ENCODE measurements at places on chromosomes 1 and 21.

DNA sequence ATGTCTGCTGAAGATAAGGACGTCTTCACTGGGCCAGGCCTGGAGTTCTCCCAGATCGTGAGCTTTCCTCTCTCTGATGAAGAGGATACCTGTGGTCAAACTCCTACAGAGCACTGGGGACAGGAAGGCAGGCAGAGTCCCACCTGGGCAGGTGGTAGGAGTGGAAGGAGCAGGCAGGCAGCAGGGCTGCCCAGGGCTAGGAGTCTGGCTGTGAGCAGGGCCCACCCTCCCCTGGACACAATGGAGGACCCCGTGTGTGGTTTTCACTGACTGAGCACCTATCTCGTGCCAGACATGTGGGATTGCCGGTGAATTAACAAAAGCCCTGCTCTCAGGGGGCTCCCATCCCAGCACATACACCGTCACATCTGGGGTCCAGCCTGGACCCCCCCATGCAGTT lies 4.9 kb upstream of the SAMD11 start:
- H3K27me3 ChIP-seq = peaks cover 91% of the 10 kb centered on the region
- peaks cover 2% of the 10 kb centered on the region for H3K36me3 ChIP-seq
- DNase-seq = no peak
- H3K4me3 ChIP-seq = no peak overlapping the region

DNA sequence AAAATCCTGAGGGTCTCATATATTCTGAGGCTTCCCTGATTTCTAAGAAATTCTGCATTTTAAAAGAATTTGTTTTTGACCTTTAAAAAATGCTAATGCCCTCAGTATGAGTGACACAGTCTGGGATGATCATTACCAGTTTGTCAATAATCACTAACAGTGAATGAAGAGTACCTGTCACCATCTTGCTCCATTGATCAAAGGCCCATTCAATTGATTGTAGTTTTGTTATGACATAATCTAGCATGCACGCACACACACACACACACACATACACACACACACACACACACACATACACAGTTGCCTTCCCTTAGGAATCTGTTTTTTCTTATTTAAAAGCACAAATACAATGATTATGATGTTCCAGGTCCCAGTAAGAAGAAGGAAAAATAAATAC lies 250.4 kb downstream of the NFIA start:
- H3K36me3 ChIP-seq = no peaks in the 10 kb centered on the region
- no peak for DNase-seq
- H3K27ac ChIP-seq = no peak overlapping the region
- H3K4me3 ChIP-seq = no peak overlapping the region
- H3K4me1 ChIP-seq = peaks cover 8% of the 10 kb centered on the region

DNA sequence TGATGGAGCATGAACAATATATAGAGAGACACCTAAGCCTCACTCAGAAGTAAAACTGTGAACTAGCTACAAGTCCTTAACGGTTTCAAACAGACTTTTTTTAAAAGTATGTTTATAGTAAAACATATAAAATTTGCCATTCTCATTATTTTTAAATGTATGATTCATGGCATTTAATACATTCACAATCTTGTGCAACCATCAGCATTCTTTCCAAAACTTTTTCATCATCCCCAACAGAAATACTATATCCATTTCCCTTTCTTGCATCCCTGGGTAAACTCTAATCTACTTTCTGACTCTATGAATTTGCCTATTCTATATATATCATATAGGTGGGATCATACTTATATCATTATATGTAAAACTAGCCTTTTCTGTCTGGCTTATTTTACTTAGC lies 25.5 kb downstream of the EVI5 start:
- no peak for DNase-seq
- H3K4me1 ChIP-seq = no peaks in the 10 kb centered on the region
- H3K4me3 ChIP-seq = no peak overlapping the region
- H3K36me3 ChIP-seq = no peaks in the 10 kb centered on the region

- no peaks in the 10 kb centered on the region for H3K36me3 ChIP-seq
- H3K27ac ChIP-seq = no peak overlapping the region
- H3K27me3 ChIP-seq = no peaks in the 10 kb centered on the region
These were observed 16.4 kb downstream of the TNNT2 start for GRCh38 chr1:201360901-201361651.

GRCh38 chr1:44138239-44138638 lies 3.2 kb downstream of the KLF18 start:
- H3K4me1 ChIP-seq = no peaks in the 10 kb centered on the region
- no peaks in the 10 kb centered on the region for H3K27me3 ChIP-seq

- H3K4me1 ChIP-seq = no peaks in the 10 kb centered on the region
- no peaks in the 10 kb centered on the region for H3K27me3 ChIP-seq
- no peak overlapping the region for H3K27ac ChIP-seq
- H3K36me3 ChIP-seq = peaks cover 4% of the 10 kb centered on the region
- no peak for DNase-seq
- H3K4me3 ChIP-seq = no peak overlapping the region
These were observed 10.5 kb downstream of the FOXJ3 start for GRCh38 chr1:42324398-42325013.

DNA sequence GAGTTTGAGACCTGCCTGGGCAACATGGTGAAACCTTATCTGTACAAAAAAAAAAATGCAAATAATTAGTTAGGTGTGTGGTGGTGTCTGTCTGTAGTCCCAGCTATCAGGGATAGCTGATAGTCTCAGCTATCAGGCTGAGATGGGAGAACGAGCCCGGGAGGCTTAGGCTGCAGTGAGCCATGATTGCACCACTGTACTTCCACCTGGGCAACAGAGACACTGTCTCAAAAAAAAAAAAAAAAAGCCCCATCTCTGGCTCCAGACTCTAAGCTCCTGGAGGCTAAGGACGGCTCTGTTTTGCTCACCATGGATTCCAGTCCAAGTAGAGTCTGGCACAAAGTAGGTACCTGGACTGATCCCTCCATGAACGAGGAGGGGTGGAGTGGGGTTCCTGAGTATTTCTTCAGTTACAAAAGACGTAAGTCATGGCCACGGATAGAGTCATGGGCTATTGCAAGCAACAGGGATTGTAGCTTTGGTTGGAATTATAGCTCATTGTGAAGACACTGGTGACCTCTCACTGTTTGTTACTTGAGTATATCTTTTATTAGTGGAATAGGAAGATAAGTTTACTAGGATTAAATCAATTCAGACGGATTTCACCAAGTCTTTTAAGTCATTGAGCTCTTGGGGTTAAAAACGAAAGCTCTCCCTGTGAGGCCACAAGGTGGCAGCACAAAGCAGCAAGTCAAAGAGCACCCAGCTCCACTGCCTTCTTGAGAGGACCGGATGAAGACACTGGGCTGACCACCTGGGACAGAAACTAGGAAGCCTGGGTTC lies 35.6 kb upstream of the TMEM61 start:
- H3K4me1 ChIP-seq = peaks cover 4% of the 10 kb centered on the region
- H3K27me3 ChIP-seq = no peaks in the 10 kb centered on the region
- no peak overlapping the region for H3K27ac ChIP-seq

- no peak overlapping the region for H3K27ac ChIP-seq
- no peak overlapping the region for H3K4me3 ChIP-seq
- no peaks in the 10 kb centered on the region for H3K27me3 ChIP-seq
- H3K4me1 ChIP-seq = no peaks in the 10 kb centered on the region
- DNase-seq = no peak
These were observed 20.9 kb downstream of the SLAMF1 start for GRCh38 chr1:160625725-160626498.

GRCh38 chr1:156248323-156248683 lies 447 bp upstream of the PAQR6 start:
- peaks cover 34% of the 10 kb centered on the region for H3K36me3 ChIP-seq
- DNase-seq = no peak
- no peaks in the 10 kb centered on the region for H3K27me3 ChIP-seq
- H3K27ac ChIP-seq = peak overlapping the region; percentile 79

- H3K36me3 ChIP-seq = no peaks in the 10 kb centered on the region
- no peak overlapping the region for H3K4me3 ChIP-seq
- no peaks in the 10 kb centered on the region for H3K4me1 ChIP-seq
- no peak overlapping the region for H3K27ac ChIP-seq
- H3K27me3 ChIP-seq = no peaks in the 10 kb centered on the region
- peak; percentile 31 for DNase-seq
These were observed 31.3 kb downstream of the SMAP2 start for GRCh38 chr1:40404670-40405462.

DNA sequence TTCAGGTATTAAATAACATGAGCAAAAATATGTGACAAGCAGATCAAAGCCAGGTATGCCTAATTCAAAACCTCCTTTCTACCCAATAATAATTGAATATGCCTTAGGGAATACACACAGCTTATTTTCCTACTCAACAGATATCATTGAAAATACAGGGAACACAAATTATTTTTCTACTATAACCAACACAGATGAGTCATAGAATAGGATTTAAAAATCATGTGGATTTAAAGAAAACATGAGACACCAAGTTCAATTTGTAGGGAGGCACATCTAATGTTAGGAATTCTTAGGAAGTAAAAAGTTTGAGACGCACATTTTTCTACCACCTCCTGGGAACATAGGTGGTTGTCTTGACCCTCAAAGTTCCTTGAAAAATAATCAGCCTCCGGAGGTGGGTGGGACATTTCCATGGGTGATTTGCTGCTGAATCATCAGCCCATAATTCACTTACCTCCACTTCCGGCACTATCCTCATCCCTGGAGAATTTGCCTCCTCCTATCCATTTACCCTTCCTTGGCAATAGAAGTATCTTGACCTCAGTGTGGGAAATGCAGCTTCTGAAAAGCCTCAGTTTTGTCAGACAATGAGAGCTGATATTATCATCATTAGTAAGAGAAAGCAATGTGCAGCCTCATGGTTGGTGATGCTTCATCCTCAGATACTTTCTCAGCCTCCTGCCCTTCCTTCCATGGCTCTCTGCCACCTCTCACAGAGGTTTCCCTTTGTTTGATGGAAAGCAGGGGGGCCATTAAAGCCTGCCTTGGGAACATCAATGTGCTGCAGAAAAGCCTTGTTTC lies 33.5 kb upstream of the RGS4 start:
- no peaks in the 10 kb centered on the region for H3K4me1 ChIP-seq
- H3K4me3 ChIP-seq = no peak overlapping the region
- H3K36me3 ChIP-seq = no peaks in the 10 kb centered on the region
- H3K27me3 ChIP-seq = no peaks in the 10 kb centered on the region
- no peak overlapping the region for H3K27ac ChIP-seq

- DNase-seq = peak; percentile 53
- no peak overlapping the region for H3K4me3 ChIP-seq
- peaks cover 2% of the 10 kb centered on the region for H3K27me3 ChIP-seq
- peaks cover 9% of the 10 kb centered on the region for H3K4me1 ChIP-seq
These were observed 21.8 kb downstream of the MMEL1 start for GRCh38 chr1:2611031-2611501.

DNA sequence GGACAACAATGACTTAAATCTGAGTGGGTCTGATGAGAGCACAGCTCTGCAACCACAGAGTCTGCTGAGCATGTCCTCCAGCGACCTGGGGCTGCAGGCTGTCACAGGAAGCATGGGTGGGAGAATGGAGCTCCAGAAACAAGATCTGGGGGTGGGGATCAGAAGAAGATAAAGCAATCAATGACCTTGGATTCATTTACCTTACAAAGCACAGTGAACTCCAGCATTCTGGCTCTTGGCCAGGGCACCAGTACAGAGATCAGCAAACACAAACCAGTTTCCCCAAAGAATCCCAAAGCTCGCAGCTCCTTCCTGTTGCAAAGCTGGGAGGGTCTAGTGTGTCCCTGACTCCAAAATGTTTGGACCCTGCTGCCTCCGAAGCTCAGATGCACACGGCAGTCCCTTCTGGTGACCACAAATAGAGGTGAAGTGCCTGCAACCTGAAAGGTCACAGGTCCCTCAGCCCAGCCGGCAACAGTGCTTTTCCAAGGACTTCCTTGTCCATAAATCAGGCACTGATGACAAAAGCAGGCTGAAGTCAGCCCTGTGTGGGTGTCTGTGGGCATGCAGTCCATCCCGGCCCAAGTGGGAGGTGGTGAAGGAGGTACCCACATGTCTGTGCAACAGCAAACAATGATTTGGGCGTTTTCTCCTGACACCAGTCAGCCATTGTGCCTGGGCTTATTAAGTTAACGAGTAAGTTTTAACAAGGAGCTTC lies 76.1 kb downstream of the SH3BGR start:
- no peaks in the 10 kb centered on the region for H3K36me3 ChIP-seq
- no peak for DNase-seq
- peak overlapping the region; percentile 19 for H3K27ac ChIP-seq
- no peaks in the 10 kb centered on the region for H3K27me3 ChIP-seq
- H3K4me3 ChIP-seq = no peak overlapping the region

GRCh38 chr21:25925064-25925800 lies 190.5 kb downstream of the GABPA start:
- H3K4me3 ChIP-seq = no peak overlapping the region
- DNase-seq = no peak
- no peaks in the 10 kb centered on the region for H3K27me3 ChIP-seq
- H3K4me1 ChIP-seq = no peaks in the 10 kb centered on the region
- no peak overlapping the region for H3K27ac ChIP-seq
- H3K36me3 ChIP-seq = peaks cover 6% of the 10 kb centered on the region

- no peak overlapping the region for H3K4me3 ChIP-seq
- H3K36me3 ChIP-seq = no peaks in the 10 kb centered on the region
- DNase-seq = no peak
- no peak overlapping the region for H3K27ac ChIP-seq
- no peaks in the 10 kb centered on the region for H3K27me3 ChIP-seq
- H3K4me1 ChIP-seq = peaks cover 22% of the 10 kb centered on the region
These were observed 26.0 kb upstream of the PLEKHG5 start for GRCh38 chr1:6517435-6517851.

GRCh38 chr21:36325373-36326010 lies 5.5 kb downstream of the MORC3 start:
- DNase-seq = no peak
- H3K27me3 ChIP-seq = no peaks in the 10 kb centered on the region
- H3K27ac ChIP-seq = no peak overlapping the region
- H3K4me1 ChIP-seq = peaks cover 4% of the 10 kb centered on the region
- H3K36me3 ChIP-seq = no peaks in the 10 kb centered on the region

GRCh38 chr1:193183019-193183627 lies 3.3 kb downstream of the B3GALT2 start:
- no peaks in the 10 kb centered on the region for H3K36me3 ChIP-seq
- H3K27me3 ChIP-seq = no peaks in the 10 kb centered on the region
- H3K27ac ChIP-seq = no peak overlapping the region
- H3K4me1 ChIP-seq = peaks cover 4% of the 10 kb centered on the region
- DNase-seq = peak; percentile 37
- no peak overlapping the region for H3K4me3 ChIP-seq

GRCh38 chr1:28840928-28841544 lies 29.1 kb downstream of the OPRD1 start:
- H3K4me1 ChIP-seq = no peaks in the 10 kb centered on the region
- no peak overlapping the region for H3K4me3 ChIP-seq
- H3K27me3 ChIP-seq = no peaks in the 10 kb centered on the region
- no peak for DNase-seq
- H3K36me3 ChIP-seq = no peaks in the 10 kb centered on the region
- H3K27ac ChIP-seq = no peak overlapping the region

- no peak overlapping the region for H3K4me3 ChIP-seq
- no peak overlapping the region for H3K27ac ChIP-seq
- H3K4me1 ChIP-seq = peaks cover 51% of the 10 kb centered on the region
- no peaks in the 10 kb centered on the region for H3K36me3 ChIP-seq
- H3K27me3 ChIP-seq = no peaks in the 10 kb centered on the region
- no peak for DNase-seq
These were observed 13.4 kb upstream of the NES start for GRCh38 chr1:156690675-156691036.

- H3K27me3 ChIP-seq = no peaks in the 10 kb centered on the region
- H3K36me3 ChIP-seq = no peaks in the 10 kb centered on the region
- no peak for DNase-seq
- H3K4me3 ChIP-seq = no peak overlapping the region
- no peaks in the 10 kb centered on the region for H3K4me1 ChIP-seq
These were observed 11.5 kb downstream of the SORT1 start for GRCh38 chr1:109386054-109386717.

- no peak overlapping the region for H3K4me3 ChIP-seq
- no peak overlapping the region for H3K27ac ChIP-seq
- H3K4me1 ChIP-seq = no peaks in the 10 kb centered on the region
- H3K36me3 ChIP-seq = no peaks in the 10 kb centered on the region
These were observed 4.4 kb downstream of the CD53 start for GRCh38 chr1:110877364-110877763.

Measured in neuronal stem cell (in vitro differentiated cells).